ENCODE measurements at places on chromosomes 2 and 18.

- no peak for DNase-seq
Observed at GRCh38 chr2:85697096-85697495, 2.9 kb downstream of the GNLY start.

GRCh38 chr2:20509301-20509769, 62.5 kb downstream of the RHOB start:
- no peak for DNase-seq

DNA sequence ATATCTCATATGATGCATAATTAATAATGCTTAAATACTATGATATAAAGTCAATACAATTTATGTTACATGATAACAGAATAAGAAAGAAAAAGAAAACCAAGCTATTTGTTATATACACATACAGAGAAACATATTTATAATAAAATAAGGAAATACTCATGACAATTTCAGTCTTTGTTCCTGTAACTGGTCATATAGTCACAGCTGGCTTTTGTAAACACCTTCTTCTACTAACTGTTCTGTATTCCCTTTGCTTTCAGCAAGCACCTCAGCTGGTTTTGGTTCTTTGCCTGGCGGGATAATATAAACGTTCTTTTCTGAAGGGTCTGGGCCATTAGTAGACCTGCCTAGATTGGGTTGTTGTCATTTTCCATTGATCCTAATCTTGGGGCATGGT, 158.5 kb downstream of the COPS8 start:
- no peak for DNase-seq

DNA sequence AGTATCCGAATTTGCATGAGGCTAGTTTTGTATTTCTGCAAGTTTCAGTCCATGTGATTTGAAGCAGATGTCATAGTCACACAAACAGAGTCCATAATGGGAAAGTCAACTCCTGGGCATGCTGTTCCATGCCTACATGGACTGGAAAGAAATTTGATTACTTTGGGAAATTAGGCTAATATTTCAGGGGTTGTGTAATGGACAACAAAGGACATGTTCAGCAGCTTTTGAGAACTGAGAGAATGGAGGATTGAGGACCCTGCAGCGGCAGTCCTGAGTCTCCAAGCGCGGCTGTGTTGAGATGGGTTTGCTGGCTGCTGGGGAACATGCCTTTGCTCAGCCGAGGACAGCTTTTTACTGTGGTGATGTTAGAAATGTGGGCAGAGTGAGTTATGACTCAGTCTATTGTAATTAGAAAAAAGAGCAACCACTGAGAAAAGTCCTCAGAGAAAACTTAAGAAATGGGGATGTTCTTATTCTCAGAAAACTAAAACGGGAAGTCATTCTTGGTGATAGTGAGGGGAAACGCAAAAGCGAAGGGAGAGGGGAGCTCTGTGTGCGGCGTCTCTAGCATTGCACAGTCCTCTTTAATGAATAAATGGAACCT, 149.2 kb downstream of the FAM210A start:
- DNase-seq, result peak; percentile 85

DNA sequence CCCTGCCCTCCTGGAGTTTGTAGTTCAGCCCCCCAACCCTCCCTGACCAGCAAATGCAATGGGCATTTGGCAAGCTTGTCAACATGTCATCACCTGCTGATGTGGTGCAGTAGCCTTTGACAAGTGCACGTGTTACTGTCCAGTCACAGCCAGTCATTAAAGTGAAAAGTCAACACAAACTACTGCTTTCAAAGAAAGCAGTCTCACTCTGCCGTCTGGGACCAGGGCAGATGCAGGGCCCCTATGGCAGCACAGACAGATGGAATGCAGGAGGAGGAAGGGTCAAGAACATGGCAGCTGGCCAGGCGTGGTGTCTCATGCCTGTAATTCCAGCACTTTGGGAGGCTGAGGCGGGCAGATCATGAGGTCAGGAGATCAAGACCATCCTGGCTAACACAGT, 222.4 kb upstream of the OSR1 start:
- DNase-seq, result no peak

GRCh38 chr2:238092486-238093035, 7.6 kb upstream of the ESPNL start:
- DNase-seq, result no peak

DNA sequence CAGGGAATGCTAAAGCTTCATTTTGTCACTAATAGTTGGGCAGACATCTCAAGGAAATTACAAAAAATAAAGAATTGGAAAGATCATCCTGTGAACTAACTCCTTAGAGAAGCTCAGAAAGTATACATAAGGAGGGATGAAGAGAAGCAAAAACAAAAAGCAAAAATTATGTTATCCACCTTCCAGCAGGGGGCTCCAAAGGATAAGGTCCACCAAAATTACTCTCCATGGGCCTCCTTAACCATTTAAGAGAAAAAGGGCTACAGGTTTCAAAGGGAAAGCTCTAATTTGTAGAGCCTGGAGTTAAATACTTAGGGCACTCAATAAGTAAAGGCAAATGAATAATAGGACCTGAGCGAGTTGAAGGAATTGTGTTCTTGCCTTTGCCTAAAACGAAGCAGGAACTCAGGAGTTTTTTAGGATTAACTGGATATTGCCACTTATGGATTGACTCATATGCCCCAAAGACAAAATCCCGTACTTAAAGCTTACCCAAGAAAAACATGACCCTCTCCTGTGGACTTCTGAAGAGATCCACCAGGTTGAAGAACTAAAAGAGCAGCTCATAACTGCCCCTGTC, 1167.9 kb downstream of the DSC3 start:
- peak; percentile 15 for DNase-seq

Measured in activated CD4-positive, alpha-beta T cell treated with anti-CD3 and anti-CD28 coated beads, Interleukin-10, Interleukin-2, amounts not matched to agents 100 ng/mL and 50 ng/mL, durations not matched to agents 16 hours and 8 hours (primary cell).